ENCODE measurements at places on chromosomes 6 and 20.

GRCh38 chr6:153801917-153802316, 237.1 kb upstream of the OPRM1 start:
- DNase-seq = no peak

GRCh38 chr6:129235167-129236000, 352.4 kb downstream of the LAMA2 start:
- DNase-seq = peak; percentile 77

DNA sequence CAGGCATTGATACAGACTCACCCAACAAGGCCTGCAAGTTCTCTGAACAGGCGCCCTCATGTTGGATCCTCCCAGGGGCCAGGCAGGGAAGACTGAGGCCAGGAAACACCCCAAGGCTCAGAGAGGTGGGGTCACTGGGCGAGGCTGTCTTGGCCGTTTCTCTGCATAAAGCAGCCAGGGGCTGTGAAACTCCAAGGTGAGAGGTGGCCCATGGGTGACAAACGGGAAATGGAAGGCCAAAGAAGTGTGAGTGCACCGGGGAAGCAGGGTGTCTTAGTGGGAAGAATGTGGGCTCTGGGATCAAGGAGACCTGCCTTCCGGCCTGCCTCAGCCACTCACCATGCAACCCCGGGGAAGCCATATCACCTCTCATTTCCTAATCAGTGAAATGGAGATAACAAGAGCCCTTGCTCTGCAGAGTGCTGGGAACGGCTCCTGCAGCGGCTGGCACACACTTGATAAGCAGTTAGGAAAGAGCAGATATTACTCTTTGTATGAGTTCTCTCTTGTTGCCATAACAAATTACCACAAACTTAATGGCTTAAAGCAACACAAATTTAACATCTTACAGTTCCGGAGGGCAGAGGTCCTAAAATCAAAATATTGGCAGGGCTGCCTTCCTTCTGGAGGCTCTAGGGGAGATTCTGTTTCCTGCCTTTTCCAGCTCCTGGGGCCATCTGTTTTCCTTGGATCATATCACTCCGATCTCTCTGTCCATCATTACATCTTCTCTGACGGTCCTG, 168.6 kb downstream of the NFATC2 start:
- DNase-seq = peak; percentile 44

GRCh38 chr6:155314773-155315515, 660 bp upstream of the TFB1M start:
- DNase-seq = peak; percentile 46

DNA sequence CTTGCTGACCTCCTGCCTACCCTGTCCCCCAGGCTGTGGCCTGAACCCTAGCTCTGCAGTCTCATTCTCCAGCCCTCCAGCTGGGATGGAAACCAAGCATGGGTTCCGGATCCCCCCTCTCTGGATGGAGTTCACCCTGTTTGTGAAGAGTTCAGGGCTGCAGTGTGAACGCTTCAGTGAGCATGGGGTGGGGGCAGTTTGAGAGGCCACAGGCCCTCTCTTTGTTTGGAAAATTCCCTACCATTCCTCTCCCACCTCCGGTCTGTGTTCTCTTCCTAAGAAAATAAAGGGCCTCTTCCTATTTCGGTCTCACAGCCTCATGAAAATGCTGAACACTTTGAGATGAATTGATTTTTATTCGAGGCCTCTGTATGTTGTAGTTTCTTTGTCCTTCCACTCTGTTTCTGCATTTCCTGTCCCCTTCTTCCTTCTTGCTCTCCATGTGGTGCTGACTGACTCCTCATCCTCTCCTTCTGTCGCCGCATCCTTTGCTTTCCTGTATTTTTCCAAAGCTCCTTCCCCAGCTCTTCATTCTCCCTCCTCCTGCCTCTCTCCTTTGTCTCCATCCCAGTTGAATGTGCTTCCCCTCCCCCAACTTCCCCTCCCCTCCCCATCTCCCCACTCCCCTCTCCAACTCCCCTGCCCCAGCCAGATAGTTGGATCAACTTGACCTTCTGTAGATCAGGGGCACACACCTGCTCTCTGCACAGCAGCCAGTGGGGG, 2.4 kb upstream of the KCNK5 start:
- DNase-seq = no peak

GRCh38 chr6:49839957-49840356, 26.4 kb downstream of the CRISP1 start:
- no peak for DNase-seq

DNA sequence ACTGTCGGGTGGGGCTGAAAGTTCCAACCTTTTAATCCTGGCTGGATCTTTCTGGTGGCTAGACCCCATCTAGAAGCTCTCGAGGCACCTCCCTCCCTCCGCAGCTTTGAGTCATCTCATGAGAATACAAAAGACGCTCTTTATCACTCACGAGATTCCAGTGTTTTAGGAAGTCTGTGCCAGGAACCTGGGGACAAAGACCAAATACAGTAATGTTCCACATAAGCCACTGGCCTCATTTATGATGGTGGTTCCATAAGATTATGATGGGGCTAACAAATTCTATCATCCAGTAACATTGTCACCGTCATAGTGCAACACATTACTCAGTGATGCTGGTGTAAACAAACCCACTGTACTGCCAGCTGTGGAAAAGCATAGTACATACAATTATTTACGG, 48.7 kb downstream of the NCOA7 start:
- DNase-seq = no peak

- DNase-seq = no peak
Measured at GRCh38 chr6:106440546-106440945, 80.0 kb downstream of the CRYBG1 start.

All from smooth muscle cell of the brain vasculature (primary cell).